ENCODE measurements at places on chromosomes 16 and 17. TPM values are rescaled to one million over a fixed set of nuclear protein-coding genes. Genes with fewer than 3 reads are reported as not detected.
A peak's percentile ranks its signal among the peaks of the same experiment; 100 is the strongest.

- DNase-seq = no peak
These were observed 4.6 kb downstream of the PRSS21 start for GRCh38 chr16:2821487-2822157.

DNA sequence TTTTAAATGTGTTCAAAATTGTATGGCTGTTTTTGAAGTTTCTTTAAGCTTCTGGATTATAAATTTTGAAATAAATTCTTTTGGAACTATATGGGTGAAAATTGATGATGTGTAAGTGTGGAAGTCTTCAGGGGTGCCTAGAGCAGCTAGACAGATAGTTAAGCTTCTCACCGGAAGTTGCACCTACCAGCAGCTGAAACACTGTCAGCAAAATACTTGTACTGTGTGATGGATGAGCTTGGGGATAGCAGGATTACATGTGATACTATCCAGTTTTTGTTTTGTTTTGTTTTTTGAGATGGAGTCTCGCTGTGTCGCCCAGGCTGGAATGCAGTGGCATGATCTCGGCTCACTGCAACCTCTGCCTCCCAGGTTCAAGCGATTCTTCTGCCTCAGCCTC lies 19.7 kb downstream of the RBL2 start:
- no peak for DNase-seq

GRCh38 chr16:67910158-67910557 lies 17.1 kb downstream of the PSKH1 start:
- DNase-seq = no peak

DNA sequence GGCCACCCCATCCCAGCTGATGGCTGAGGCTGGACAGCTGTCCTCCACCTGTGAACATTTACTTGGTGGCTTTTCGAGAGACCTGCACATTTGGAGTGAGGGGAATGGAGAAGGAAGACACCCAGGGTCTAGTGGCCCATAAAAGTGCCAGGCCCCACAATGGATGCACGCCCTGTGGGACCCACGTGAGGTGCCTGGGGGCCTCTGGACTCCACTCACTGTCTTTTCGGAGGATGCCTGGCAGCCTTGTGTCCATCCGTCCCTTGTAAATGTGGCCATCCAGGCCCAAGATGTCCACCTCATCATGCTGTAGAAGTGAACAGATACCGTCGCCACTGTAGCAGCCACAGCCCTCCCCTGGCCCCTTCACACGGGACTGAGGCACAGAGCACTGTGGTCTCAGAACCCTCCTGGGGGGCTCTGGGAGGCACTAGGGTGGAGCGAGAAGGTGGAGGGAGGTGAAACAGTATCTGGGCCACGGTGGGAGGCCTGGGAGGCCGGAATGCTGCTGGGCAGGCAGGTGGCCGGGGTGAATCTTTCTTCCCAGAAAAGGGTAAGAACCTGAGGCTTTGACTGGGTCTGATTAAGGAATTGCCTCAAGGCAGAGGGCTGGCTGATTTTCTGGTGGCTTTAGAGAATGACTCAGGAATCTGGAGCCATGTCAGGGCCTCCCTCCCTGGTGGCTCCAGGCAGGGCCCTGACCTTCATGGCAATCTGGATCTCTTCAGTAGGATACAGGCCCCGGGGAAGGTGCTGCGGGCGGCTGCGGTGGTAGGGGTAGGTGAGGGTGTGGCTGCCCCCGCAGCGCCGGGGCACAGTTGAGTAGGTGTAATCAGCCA lies 11.5 kb downstream of the UBALD2 start:
- DNase-seq = no peak

DNA sequence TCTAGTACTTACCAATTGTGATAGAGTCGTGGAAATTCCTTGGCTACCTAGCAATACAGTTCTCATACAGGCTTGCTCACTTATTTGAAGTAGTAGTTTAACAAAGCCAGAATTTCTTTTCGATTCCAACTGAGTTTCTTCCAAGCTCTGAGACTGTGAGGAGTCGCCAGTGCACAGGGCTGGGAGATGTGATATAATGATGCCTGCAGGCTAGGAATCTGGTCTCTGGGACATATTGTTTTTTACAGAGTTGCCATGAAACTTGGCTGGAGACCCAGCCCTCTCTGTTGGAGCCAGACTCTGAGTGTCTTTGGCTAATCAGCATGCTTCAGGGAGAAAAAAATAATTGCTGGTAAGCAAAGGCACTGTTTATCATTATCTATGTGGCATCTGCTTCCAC lies 698.8 kb upstream of the GOT2 start:
- no peak for DNase-seq

DNA sequence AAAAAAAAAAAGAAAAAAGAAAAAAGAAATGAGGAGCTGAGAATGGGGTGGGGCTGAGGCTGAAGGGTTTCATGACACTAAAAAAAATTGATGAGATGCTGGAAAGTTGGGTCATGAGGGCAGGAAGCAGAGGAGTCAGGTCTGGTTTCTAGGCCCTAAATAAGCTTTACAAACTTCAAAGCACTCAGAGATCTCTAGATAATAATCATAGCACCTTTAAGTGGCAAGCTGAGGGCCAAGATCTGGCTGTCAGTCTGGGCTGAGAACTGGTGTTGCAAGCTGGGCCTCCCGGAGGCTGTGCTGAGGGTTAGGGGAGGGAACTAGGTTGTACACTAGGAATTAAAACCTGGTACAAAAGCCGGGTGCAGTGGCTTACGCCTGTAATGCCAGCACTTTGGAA lies 6.4 kb downstream of the ZNF764 start:
- no peak for DNase-seq

DNA sequence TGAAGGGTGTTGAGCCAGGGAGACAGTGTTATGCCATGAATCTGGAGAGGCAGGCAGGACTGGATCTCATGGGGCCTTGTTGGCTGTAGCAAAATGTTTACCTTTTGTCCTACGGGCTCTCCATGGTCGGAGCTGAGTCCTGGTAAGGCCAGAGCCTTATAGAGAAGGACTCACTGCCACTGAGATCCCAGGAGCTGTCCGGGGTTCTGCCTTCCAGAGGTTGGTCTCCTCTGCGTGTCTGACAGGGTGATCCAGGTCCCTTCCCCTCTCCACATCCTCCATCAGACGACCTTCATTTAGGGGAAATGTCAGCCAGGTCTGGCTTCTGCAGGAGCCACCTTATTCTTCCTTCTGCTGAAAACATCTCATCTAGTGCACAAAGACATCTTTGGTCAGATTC lies 285.2 kb upstream of the N4BP1 start:
- DNase-seq = no peak

GRCh38 chr16:78507576-78507975 lies 408.1 kb downstream of the WWOX start:
- DNase-seq = no peak

DNA sequence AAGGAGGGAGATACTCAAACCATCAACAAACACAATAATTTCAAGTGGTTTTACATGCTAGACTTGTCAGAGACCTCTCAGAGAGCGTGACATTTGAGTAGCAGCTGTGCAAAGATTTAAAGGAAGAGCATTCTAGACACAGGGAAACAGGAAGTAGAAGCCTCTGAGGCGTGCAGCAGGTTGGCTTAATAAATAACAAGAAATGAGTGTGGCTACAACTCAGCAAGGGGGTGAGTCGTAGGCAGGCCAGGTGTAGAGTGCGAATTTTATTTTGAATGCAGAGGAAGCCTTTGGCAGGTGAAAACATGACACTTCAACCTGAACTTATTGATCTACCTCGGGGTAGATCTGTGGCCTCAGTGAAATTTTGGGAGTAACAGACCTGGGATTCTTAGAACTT lies 73.2 kb upstream of the MRTFB start:
- DNase-seq = no peak

- no peak for DNase-seq
These were observed 11.8 kb downstream of the MPO start for GRCh38 chr17:58268774-58269556.

DNA sequence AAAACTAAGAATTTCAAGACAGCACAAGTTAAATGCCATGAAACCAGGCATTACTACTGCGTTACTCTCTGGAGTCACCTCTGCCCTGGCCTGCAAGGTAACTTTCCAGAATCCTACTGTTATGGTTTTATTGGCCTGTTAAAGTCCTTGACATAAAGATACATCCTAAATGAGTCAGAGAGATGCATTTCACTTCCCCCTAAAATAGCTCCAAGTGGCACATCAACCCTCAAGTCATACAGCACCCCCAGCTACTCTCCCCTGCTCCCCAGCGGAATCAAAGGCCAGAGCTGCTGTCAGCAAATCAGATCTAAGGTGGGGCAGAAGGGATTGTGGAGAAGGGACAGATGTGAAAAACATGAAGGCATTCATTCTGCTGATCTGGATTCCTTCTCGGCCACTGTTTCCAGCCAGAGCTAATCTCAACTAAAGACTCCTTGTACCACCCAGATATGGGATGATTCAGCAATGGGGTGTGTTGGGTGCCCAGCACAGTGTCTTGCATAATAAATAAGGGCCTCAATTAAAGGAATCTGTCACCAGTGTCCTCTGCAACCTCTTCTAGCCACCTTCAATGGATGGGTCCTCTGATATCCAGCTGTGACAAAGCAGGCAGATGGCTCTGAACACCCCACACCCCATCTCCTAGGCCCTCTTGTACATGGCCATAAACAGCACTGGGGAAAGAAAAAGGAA lies 8.5 kb upstream of the CCL1 start:
- no peak for DNase-seq

DNA sequence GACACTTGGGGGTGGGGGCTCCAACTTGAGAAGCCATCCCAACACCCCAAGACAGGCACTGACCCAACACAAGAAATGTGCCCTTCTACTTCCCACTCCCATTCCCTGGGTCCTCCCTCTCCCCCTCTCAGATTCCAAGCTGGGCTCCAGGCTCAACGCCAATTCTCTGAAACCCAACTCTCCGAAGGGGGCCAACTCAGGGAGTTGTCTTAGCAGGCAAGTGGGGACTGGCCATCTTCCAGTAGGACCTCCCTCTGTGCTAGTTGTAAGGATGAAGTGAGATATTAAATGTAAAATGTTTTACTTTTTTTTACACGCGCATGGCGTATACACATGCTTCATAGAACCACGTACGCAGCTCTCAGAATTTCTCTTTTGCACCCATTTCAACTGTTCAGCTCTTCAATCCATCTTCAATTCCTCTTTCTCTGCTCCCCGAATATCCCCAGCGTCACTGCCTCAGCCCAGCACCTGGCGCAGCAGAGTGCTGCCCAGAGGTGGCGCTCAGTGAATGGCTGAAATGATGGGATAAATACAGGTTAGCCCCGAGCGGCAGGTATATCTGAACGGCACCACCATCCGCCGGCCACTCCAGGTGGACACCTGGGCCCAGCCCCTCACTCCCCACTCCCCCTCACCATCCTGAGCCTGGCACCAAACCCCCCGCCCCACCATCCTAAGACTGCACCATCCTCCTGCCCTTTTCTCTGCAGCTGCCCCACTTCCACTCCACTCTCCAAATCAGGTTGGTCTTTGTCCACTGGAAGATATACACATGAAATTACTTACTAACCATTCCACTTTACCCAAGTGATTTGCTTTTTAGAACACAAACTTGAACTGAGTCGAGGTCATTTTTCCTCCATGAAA lies 43.9 kb upstream of the TNRC6C start:
- no peak for DNase-seq

GRCh38 chr16:81280393-81280792 lies 34.4 kb upstream of the GAN start:
- DNase-seq = no peak

- no peak for DNase-seq
These were observed 299.8 kb downstream of the SEC14L1 start for GRCh38 chr17:77440560-77440981.

DNA sequence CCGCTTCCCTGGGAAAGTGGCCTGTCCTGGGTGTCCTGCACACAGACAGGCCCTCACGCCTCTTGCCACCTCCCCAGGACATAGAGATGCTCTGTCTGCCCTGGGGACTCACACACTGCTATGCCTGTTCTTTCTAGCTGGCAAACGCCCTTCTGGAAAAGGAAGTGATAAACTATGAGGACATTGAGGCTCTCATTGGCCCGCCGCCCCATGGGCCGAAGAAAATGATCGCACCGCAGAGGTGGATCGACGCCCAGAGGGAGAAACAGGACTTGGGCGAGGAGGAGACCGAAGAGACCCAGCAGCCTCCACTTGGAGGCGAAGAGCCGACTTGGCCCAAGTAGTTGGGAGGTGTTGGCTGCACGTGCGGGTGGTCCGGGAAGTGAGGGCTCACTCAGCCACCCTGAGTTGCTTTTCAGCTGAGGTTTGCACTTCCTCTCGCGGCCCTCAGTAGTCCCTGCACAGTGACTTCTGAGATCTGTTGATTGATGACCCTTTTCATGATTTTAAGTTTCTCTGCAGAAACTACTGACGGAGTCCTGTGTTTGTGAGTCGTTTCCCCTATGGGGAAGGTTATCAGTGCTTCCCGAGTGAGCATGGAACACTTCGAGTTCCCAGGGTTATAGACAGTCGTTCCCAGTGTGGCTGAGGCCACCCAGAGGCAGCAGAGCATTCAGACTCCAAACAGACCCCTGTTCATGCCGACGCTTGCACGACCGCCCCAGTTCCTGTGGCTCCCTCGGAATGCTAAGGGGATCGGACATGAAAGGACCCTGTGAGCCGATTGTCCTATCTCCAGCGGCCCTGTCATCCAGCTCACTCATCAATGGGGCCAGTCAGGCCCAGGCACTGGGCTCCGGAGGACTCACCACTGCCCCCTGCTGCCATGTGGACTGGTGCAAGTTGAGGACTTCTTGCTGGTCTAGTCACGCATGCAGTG lies 3.5 kb upstream of the RPL13 start:
- DNase-seq = no peak

GRCh38 chr17:2906901-2907300 lies 110.7 kb downstream of the RAP1GAP2 start:
- DNase-seq = no peak

DNA sequence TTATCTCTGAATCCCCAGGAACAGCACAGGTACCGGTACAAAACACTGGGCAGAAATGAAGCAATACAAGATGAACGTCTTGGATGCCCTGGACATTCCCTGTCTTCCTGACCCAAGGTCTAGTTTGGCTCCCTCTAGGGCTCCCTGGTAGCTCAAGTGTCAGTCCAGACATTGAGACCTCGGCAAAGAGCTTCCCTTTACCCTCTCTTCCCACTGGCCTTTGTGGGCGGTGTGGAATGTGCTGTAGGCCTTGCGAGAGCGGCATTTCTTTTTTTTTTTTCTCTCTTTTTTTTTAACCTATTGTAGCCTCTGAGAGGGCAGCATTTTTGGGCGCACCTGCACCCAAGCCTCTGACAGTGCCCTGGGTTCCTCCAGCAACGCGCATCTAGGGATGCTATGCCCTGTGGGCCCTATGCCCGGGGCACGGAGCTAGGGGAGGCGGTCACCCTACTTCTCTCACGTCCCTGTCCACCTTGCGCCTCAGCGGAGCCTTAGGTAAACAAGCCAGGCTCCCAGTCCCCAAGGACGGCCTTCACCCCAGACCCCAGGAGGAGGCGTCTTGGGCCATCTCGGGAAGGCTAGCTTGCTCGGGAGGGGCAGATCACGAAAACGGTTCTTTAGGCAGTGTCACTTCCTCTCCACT lies 1.2 kb upstream of the NFATC3 start:
- no peak for DNase-seq

GRCh38 chr17:6461792-6462524 lies 17.7 kb downstream of the PIMREG start:
- DNase-seq = peak; percentile 42

Gene RUNDC3A
- total RNA-seq = 0.77 TPM

Gene CCL11
- total RNA-seq = not detected

Gene ABCC11
- 0.44 TPM for total RNA-seq

Gene HBA2
- not detected for total RNA-seq

Gene KRTAP2-1
- total RNA-seq = not detected

Gene FLII
- total RNA-seq = 244 TPM

Gene AGRP
- total RNA-seq = not detected

Gene MMP25
- not detected for total RNA-seq

Gene CACNG1
- not detected for total RNA-seq

Gene SPIRE2
- total RNA-seq = 3.2 TPM

Gene CES4A
- total RNA-seq = 2.6 TPM

Gene UQCRC2
- total RNA-seq = 144 TPM

Gene SECTM1
- total RNA-seq = 2.1 TPM

Gene CIBAR2
- not detected for total RNA-seq

Gene EVPL
- not detected for total RNA-seq

Data from chondrocyte (in vitro differentiated cells).